ENCODE measurements at places on chromosomes 1 and 21. TPM values are rescaled to one million over a fixed set of nuclear protein-coding genes. Genes with fewer than 3 reads are reported as not detected.

GRCh38 chr1:26084844-26085243, 17.4 kb upstream of the TRIM63 start:
- no peak for DNase-seq

DNA sequence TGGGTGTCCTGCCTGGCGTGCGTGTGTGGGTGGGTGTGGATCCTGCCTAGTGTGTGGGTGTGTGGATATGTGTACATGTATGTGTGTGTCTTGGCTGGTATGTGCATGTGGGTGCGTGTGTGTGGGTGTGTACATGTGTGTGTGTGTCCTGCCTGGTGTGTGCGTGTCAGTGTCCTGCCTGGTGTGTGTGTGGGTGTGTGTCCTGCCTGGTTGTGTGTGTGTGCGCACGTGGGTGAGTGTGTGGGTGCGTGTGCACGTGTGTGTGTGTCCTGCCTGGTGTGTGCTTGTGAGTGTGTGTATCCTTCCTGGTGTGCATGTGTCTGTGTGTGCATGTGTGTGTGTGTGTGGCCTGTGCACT, 60.1 kb downstream of the PRDM16 start:
- DNase-seq = no peak

DNA sequence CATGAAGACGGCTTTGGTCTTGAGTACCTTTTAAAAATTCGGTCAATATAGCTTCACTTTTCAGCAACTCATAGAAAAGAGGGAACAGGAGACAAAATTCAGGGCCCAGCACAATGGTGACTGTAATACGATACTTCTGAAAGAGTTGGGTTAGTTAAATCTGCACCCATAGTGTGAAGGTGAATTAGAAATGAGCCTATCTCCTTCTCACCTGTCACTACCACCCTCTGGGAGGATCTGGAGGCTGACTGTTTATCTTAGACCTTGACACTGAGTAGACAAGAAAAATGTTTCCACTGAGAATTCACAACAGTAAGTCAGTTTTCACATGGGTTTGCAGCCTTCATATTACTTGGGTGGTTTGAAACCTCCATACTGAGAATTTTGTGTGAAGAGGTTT, 57.9 kb upstream of the HMGB4 start:
- DNase-seq = no peak

GRCh38 chr1:44628962-44629756, 45.1 kb downstream of the TMEM53 start:
- no peak for DNase-seq

GRCh38 chr1:18711536-18712251, 81.0 kb downstream of the PAX7 start:
- DNase-seq = no peak

IFNAR2 gene
- 31.5 TPM for total RNA-seq

DNA sequence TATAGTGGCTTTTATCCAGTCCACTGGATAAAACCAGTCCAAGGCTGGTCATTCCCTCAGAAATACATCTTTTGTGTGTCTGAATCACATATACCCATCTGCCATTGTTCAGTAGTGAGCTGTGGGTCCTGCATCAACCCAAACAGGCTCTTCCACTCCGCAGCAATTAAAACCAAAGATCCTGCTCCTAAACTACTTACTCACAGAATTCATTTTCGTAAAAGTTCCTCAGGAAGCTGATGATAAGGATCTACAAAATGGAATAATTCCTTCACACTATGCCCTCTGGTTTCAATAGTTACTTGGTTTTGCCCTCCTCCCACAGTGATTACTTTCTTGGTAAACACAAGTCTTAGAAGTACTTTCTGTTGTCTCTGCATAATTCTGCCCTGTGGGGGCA, 5.1 kb upstream of the MFSD2A start:
- DNase-seq = no peak

DNA sequence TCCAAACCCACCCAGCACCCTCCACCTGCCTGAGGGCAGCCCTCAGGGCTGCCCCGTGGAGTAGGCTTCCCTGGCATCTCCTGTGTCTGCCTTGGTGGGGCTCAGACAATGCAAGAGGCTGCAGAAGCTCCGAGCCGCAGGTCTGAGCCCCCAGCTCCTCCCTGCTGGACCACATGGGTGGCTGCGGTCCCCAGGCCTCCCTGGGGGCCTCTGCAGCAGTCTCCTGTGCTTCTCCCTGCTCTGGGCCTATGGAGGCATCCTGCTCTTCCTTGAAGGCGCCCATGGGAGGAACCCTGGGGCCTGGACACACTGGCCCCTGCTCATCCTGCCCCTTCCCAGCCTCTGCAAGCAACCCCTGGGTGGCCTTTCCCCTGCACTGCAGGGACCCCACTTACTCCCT, 86.1 kb upstream of the ACTRT2 start:
- DNase-seq = no peak

DNA sequence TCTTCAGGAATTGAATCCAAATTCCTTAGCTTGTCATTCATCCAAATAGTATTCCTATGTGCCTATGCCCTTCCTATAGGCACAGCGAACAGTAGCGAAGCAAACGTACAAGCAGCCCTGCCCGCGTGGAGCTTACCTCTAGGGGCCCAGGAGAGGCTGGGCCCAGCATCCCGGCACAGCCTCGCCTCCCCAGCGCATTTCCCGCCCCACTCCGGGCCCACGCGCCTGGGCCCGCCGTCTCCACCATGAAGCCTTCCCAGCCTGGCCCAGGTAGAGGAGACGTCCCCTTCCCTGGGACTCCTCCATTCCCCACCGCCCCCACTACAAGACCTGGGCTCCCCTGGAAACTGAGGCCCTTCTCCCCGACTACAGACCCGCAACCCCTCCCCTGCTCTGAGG, 245 bp upstream of the TMEM269 start:
- no peak for DNase-seq

VWA1 gene
- 122 TPM for total RNA-seq

ITLN2 gene
- total RNA-seq = not detected

GRCh38 chr1:93773049-93773838, 91.6 kb upstream of the BCAR3 start:
- no peak for DNase-seq

GRCh38 chr1:85718678-85719340, 10.6 kb upstream of the ZNHIT6 start:
- no peak for DNase-seq

DNA sequence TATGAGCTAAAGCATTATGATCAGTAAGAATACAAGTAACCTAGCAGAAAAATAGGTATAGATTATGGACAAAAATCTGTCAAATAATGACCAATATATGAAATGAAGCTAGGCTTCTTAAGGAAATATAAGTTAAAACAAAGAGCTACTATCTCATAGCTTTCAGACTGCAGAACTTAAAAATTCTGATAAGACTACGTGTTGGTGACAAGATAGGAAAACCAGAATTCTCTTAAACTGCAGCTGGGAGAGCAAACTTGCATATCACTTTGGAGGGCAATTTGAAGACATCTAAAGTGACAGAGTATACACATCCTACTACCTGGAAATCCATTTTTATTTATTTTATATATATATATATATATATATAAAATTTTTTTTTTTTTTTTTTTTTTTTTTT, 65.5 kb downstream of the LTN1 start:
- no peak for DNase-seq

DNA sequence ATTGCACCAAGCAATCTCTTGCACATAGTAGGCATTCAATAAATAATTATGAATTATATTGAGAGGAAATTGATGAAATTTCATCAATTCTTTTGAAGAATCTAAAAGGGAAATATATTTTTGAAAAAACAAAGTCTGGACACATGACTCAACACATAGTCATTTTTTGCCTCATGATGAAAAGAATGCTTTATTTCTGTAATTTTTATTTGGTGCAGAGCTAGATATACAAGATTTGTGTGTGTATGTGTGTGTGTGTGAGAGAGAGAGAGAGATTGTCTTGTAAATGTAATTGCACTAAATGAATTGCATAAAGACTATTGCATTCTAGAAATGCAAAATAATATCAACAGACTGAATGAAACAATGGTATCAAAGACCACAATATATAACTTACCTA, 206.2 kb upstream of the C1orf87 start:
- no peak for DNase-seq

PDXK gene
- 188 TPM for total RNA-seq

GRCh38 chr1:81894867-81895266, 94.1 kb downstream of the ADGRL2 start:
- no peak for DNase-seq

- DNase-seq = no peak
Measured at GRCh38 chr1:2384130-2384860, 7.1 kb downstream of the MORN1 start.

DNA sequence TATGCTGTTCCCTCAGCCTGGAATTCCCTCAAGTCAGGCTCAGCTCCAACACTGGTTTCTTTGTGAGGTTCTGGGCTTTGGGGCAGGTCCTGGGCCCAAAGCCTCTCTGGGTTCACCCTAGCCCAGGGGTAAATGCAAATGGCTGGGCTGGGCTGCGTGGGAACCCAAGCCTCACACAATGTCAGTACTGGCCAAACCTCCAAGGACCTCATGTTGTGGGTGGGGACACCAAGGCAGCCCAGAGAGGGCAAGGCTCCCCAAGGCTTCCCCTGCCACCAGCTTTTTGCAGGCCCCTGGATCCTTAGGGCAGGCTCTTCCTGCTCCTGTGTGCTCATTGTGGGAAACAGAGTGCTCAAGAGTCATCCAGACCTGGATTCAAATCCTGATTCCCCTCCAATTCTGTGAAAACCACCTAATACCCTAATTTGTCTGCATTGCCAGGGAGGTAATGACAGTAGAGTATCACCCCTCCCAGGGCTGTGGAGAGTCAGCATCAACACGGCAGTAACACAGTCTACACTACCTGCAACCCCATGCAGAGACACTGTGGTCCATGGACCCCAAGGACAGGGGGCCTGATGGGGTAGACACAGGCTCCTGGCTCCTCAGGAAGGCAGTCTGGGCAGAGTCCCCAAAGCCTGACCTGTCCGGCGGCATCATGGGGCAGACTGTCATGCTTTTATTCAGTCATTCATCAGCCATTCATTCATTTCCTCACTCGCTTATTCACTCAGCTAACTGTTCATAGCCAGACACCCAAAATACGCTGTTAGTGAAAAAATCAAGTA, 85.7 kb downstream of the DMRTB1 start:
- no peak for DNase-seq

MNDA gene
- 3.8 TPM for total RNA-seq

DNA sequence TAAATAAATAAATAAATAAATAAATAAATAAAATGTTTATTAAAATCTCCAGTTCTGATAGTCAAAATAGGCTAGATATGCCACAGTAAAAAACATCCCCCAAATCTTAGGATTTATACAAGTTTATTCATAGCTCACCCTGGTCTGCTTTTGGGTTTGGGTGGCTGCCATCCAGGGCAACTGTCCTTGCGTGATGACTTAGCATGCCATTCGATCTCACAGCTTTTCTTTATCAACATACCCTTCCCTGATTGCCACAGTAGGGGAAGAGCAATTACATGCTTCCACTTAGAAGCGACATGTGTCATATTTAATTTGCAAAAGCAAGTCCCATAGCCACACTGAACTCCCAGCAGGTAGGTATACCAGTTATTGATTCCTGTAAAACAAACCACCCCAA, 52.7 kb downstream of the TEX35 start:
- DNase-seq = no peak

DNA sequence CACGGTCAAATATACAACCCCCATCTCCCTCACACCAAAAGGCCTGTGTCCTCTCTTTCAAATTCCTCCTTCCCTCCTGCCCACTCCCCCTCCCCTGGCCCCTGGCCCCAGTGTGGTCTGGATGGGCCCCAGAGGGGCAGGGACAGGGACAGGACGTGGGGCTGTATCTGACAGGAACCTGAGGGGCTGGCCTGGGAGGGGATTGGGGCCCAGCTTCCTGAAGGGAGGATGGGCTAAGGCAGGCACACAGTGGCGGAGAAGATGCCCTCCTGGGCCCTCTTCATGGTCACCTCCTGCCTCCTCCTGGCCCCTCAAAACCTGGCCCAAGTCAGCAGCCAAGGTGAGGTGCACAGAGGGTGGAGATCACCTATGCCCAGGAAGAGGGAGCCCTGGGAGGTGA, at the start of gene MPL:
TSS of gene MPL (plus strand) at position 231 of the 400 bp plus-strand sequence. CDS start at position 262, 31 bp downstream.
- no peak for DNase-seq

- DNase-seq = no peak
Measured at GRCh38 chr1:206892351-206892984, 4.8 kb upstream of the IL24 start.

- DNase-seq = no peak
Measured at GRCh38 chr1:214455971-214456867, 95.2 kb downstream of the PTPN14 start.

- DNase-seq = no peak
Measured at GRCh38 chr21:45266518-45267389, 20.9 kb downstream of the POFUT2 start.

DNA sequence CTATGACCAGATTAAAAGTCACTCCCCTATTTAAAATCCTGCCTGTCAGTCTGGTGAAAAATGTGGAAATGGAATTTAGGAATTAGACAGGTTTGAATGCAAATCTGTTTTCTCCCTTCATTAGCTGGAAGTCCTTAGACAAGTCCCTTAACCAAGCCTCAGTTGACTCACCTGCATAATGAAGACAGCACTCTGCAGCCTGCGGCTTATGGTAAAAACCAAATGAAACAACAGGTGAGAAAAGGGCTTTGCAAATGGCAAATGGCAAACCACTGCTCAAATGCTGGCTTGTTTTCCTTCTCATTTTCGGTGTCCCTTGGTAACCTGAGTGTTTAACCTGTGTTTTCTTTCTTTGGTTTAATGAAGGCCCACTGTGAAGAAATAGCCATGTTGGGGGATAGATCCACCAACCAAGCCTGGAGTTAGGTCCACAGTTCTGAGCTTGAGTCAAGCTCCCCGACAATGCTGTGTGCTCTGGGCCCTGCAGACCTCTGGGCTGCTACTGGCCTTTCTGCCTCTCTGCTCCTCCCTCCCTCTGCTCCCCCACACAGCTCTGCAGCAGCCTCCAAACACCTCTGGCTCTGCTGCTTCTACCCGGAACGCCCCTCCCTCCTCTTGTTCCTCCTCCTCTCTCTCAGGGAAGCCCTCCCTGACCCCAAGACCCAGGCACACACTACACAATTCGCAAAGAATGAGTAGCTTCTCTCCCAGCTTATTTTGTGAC, 641.8 kb downstream of the MATN1 start:
- DNase-seq = no peak

TMEM79 gene
- 9.6 TPM for total RNA-seq

GRCh38 chr1:101460739-101461138, 223.9 kb downstream of the S1PR1 start:
- DNase-seq = no peak

DNA sequence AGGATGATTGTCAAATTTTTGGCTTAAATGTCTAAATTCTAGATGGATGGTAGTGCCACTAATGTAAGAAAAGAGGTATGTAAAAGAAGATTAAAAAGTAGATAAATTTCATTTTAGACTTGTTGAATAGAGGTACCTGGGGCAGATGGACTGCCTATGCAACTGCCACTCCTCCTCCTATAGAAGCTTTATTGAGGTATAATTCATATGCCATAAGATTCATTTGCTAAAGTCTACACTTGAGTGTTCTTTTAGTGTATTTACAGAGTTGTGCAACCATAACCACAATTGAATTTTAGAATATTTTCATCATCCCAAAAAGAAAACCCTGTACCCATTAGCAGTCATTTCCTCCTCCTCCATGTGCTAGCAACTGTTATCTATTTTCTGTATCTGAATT, 70.6 kb downstream of the FNBP1L start:
- no peak for DNase-seq
